ENCODE measurements at places on chromosomes 3 and 15.

GRCh38 chr3:183551930-183552329 lies 3.6 kb downstream of the KLHL6 start:
- DNase-seq: no peak

DNA sequence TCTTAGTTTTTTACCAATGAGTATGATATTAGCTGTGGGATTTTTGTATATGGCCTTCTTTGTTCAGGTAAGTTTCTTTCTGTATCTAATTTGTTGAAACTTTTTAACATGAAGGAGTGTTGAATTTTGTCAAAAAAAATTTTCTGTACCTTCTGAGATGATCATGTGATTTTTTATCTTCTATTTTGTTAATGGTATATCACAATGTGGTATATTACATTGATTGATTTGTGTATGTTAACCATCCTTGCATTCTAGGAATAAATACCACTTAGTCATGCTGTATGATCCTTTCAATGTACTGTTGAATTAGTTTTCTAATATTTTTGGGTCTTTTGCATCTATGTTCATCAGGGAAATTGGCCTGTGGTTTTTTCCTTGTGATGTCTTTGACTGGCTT lies 92.5 kb upstream of the MNS1 start:
- no peak for DNase-seq

- no peak for DNase-seq
These were observed 213.1 kb downstream of the OSBPL10 start for GRCh38 chr3:31767920-31768319.

GRCh38 chr3:166593776-166594175 lies 756.6 kb upstream of the BCHE start:
- no peak for DNase-seq

- DNase-seq: no peak
These were observed 92.8 kb downstream of the GOLIM4 start for GRCh38 chr3:168002786-168003368.

GRCh38 chr3:24604215-24604614 lies 109.6 kb upstream of the THRB start:
- DNase-seq: no peak

DNA sequence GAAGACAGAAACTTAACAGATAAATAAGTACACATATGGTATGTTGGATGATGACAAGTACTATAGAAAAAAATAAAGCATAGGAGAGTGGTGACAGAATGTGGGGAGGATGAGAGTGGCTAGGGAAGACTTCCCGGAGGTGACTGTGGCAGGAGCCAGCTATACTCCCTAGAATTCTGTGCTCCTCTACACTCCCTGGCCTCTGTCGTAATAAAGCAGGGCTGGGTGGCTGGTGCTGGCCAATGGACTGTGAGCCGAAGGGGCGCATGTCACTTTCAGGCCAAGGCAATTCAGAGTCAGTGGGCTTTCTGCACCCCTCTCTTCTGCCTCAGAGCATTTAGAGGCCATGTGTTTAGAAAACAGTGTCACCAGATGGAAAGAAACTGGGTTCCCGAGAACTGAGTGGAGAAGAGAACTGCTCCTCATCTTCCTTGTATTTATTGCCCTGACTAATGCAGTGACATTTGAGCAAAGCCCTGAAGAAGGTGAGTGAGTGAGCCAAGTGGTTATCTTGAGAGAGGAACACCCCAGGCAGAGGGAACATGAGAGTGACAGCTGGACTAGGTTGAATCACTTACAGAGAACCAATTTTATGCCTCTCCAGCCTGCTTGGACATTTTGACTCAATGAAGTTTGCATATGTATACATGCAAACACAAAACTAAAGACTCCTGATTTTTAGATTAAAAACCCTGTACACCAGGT lies 5.2 kb upstream of the VPS8 start:
- DNase-seq: no peak

GRCh38 chr15:80567721-80568157 lies 127.4 kb upstream of the ABHD17C start:
- peak; percentile 86 for DNase-seq

GRCh38 chr15:37678124-37678523 lies 256.3 kb upstream of the TMCO5A start:
- no peak for DNase-seq

- DNase-seq: no peak
These were observed 1.9 kb downstream of the MAP4 start for GRCh38 chr3:48014358-48014757.

GRCh38 chr15:98548139-98548971 lies 100.0 kb upstream of the IGF1R start:
- peak; percentile 65 for DNase-seq
